ENCODE measurements at places on chromosomes 3 and 15. TPM values are rescaled to one million over a fixed set of nuclear protein-coding genes. Genes with fewer than 3 reads are reported as not detected.
A peak's percentile ranks its signal among the peaks of the same experiment; 100 is the strongest.

DNA sequence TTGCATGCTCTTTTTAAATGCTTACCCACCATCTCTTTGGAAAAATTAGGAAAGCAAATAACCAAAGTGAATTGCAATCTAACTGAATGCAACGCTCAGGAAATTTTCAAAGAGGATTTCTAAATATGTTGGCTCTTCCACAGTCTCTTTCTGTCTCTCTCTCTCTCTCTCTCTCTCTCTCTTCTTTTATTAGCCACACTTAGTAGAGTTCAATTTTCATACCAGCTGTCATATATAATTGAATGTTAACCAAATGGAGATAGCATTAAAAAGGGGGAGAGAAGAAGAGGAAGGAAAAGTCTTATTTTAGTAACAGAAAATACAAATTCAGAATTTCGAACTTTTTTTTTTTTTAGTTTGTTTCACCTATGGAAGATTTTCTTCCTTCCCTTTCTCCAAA lies 235.9 kb upstream of the GBE1 start:
- H3K4me1 ChIP-seq = no peaks in the 10 kb centered on the region
- H3K36me3 ChIP-seq = no peaks in the 10 kb centered on the region
- DNase-seq = no peak

DNA sequence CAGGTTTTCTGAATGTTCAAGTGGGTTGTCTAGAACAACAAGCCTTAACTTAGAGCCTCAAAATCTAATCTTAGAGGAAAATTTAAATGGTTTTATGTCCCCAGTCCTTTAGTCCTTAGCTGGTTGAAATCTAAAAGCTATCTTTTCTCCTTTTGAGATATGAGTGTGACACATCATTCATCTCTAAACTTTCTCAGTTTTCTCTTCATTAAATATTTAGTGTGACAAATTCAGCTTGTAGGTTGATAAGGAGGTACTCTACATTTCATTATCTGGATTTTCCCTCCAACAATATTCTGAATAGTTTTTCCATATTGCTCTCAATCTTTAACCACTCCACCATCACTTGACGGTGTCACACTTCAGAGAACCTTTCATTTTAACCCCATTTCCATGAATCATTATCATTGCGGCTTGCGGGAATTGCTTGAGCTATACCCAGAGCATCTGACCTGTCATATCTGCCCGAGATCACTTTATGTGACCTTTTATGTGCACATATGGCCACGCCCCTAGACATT lies 16.1 kb upstream of the ATP8B4 start:
- DNase-seq = peak; percentile 65
- H3K4me1 ChIP-seq = peaks cover 60% of the 10 kb centered on the region
- H3K36me3 ChIP-seq = peaks cover 21% of the 10 kb centered on the region
- H3K4me3 ChIP-seq = peak overlapping the region; percentile 81
- H3K27me3 ChIP-seq = no peaks in the 10 kb centered on the region

GRCh38 chr15:51186181-51186705 lies 91.5 kb upstream of the TNFAIP8L3 start:
- H3K36me3 ChIP-seq = no peaks in the 10 kb centered on the region
- H3K27ac ChIP-seq = no peak overlapping the region
- no peaks in the 10 kb centered on the region for H3K4me1 ChIP-seq
- no peaks in the 10 kb centered on the region for H3K27me3 ChIP-seq
- H3K4me3 ChIP-seq = no peak overlapping the region

DNA sequence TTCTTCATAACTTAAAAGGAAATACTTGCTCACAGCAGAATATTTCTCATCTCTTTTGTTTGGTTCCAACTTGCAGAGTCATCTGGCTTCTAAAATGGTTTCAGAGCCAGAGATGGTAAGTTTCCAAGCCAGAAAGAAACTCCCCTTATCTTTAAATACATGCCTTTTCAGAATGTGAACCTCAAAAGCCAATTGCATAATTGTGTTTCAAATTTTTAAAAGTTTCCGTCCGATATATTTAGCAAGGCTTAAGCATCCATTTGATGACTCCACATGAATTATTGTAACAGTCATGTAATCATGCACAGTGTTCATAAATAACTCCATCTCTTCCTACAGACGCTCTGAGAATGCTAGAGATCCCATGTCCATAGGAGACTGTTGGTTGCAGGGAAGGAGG lies 40.6 kb upstream of the C3orf80 start:
- no peak overlapping the region for H3K4me3 ChIP-seq
- no peaks in the 10 kb centered on the region for H3K36me3 ChIP-seq
- no peak overlapping the region for H3K27ac ChIP-seq
- H3K4me1 ChIP-seq = no peaks in the 10 kb centered on the region
- DNase-seq = no peak

- no peak overlapping the region for H3K4me3 ChIP-seq
- H3K27ac ChIP-seq = no peak overlapping the region
These were observed 54.7 kb upstream of the SMAD6 start for GRCh38 chr15:66647358-66647757.

- no peaks in the 10 kb centered on the region for H3K36me3 ChIP-seq
- no peak overlapping the region for H3K4me3 ChIP-seq
- no peaks in the 10 kb centered on the region for H3K4me1 ChIP-seq
These were observed 25.6 kb upstream of the ARL8B start for GRCh38 chr3:5096336-5097008.

GRCh38 chr3:134610432-134611385 lies 40.1 kb downstream of the KY start:
- H3K27ac ChIP-seq = no peak overlapping the region
- no peak for DNase-seq
- no peaks in the 10 kb centered on the region for H3K36me3 ChIP-seq
- no peak overlapping the region for H3K4me3 ChIP-seq

- peak overlapping the region; percentile 58 for H3K27ac ChIP-seq
- peaks cover 23% of the 10 kb centered on the region for H3K4me1 ChIP-seq
- H3K36me3 ChIP-seq = peaks cover 4% of the 10 kb centered on the region
- no peaks in the 10 kb centered on the region for H3K27me3 ChIP-seq
- peak overlapping the region; percentile 22 for H3K4me3 ChIP-seq
These were observed 106.6 kb downstream of the LRIG1 start for GRCh38 chr3:66394019-66394752.

BCHE gene
- not detected for total RNA-seq

POC1A gene
- total RNA-seq = 35.3 TPM

RARB gene
- total RNA-seq = not detected

All from natural killer cell treated with Interleukin-12 subunit alpha and Interleukin-12 subunit beta and Interleukin-15 and Interleukin-18, amount 100 ng/mL, for 72 hours (primary cell).